ENCODE measurements at places on chromosomes 2 and 18.

- no peak for DNase-seq
These were observed 446.4 kb upstream of the RAB12 start for GRCh38 chr18:8162802-8163201.

- no peak for DNase-seq
These were observed 80.2 kb downstream of the RAB3GAP1 start for GRCh38 chr2:135132314-135132713.

DNA sequence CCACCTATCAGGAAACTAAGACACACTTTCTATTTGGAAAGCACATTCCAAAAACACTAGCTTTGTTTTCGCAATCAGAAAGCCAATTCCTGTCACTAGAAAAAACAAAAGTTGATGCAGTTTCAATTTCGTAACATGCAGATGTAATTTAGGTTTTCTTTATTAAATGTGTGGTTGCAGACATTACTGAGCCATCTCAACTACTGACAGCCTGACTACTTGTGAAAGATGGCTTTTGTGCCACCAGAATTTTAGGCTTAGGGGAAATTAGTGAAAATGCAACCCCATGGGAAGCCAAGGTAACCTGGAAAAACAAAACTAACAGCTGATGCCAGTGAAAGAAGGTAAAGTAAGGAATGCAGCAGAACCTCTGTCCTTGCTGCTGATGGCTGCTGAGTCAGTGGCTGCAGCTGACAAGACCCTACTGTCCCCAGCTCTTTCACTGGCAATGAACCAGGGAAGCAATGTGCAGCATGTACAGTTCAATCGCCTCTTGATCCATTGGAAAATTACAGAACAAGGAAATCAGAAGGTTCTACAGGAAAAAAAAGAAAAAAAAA lies 34.9 kb downstream of the FEZ2 start:
- DNase-seq, result no peak

- no peak for DNase-seq
These were observed 20.7 kb upstream of the MREG start for GRCh38 chr2:216034065-216034464.

GRCh38 chr2:49260979-49261538 lies 106.7 kb upstream of the FSHR start:
- no peak for DNase-seq

DNA sequence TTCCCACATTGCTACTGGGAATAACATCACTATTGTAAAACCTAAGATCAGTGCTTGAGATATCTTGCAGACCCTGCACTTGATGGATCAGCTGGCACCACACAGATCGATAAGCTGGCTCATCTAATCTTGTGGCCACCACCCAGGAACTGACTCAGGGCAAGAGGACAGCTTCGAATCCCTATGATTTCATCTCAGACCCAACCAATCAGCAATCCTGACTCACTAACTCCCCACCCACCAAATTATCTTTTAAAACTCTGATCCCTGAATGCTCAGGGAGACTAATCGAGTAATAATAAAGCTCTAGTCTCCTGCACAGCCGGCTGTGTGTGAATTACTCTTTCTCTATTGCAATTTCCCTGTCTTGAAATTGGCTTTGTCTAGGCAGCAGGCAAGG lies 11.3 kb upstream of the TEX44 start:
- no peak for DNase-seq

- no peak for DNase-seq
These were observed 68.6 kb downstream of the NYAP2 start for GRCh38 chr2:225468131-225468530.

Measured in left renal pelvis (tissue), 4 donors.